ENCODE measurements at places on chromosomes 3 and 15.

GRCh38 chr3:4904811-4905695 is 74.2 kb upstream of the BHLHE40 start:
- DNase-seq, result no peak

GRCh38 chr15:88901508-88902220 is 6.3 kb upstream of the HAPLN3 start:
- no peak for DNase-seq

- DNase-seq, result no peak
Measured at GRCh38 chr3:25493246-25493645, 65.2 kb downstream of the RARB start.

- DNase-seq, result no peak
Measured at GRCh38 chr3:72115307-72115706, 330.4 kb upstream of the PROK2 start.

- no peak for DNase-seq
Measured at GRCh38 chr3:118760585-118761290, 273.9 kb downstream of the IGSF11 start.

GRCh38 chr15:41006479-41006878 is 53.2 kb downstream of the CHAC1 start:
- no peak for DNase-seq

- DNase-seq, result no peak
Measured at GRCh38 chr15:58715266-58715917, 34.1 kb downstream of the ADAM10 start.

GRCh38 chr15:38300395-38300794 is 47.8 kb downstream of the SPRED1 start:
- DNase-seq, result no peak

All from urothelium cell line (cell line).